GM23248 (cell line): ENCODE measurements at places on chromosomes 6 and 20.

- DNase-seq = peak; percentile 30
These were observed 518.3 kb upstream of the ZNF337 start for GRCh38 chr20:26214991-26215390.

DNA sequence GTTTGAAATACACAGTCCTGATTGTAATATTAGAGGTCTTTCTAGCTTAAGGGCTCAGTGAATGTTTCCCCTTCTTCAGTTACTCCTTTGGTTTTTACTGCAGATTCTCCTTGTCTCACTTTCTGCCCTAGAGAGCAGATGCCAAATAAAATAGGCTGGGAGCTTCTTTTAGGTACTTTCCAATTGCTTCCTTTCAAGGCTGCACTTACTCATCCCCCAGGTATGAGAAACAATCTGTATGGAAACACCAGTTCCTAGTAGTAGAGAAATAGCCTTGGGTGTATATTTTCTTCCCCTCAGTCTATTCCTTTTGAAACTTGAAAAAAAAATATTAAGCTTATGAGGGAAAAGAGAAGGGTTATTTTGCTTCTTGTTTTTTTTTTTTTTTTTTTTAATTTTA is 139.7 kb downstream of the PAK5 start:
- DNase-seq = no peak

- no peak for DNase-seq
These were observed 133.7 kb downstream of the LY86 start for GRCh38 chr6:6722195-6722594.

DNA sequence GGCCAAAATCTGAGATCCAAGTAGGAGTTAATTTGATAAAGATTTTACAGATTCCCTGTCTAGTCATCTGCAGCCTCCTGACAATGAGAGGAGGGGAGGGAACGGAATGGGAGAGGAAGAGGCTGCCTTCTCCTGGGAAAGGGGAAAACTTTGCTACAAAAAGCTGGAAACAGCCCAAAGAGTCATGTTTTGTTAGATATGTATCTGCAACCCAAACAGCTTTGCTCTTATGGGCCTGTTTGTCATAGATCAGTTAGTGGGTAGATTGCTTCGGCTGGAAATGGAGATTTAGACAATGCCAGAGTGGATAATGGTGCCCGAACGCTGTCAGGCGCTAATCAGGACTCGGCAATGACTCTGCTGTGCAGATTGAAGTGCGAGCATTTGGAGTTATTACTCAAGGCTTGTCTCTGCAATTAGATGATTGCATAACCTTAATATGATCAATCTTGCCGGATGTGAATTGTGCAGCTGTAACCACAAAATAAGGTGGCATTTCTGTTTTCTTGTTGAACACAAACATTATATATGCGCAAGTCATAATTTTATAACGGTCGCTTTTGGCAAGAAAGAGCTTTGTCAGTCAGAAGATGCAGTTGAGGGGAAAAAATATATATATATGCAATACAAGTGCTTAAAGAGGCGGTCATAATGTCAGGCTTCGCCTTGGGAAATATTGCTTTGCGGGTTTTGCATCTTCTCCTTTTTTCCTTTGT is 92.4 kb upstream of the MAFB start:
- no peak for DNase-seq

GRCh38 chr20:44083220-44083933 is 103.6 kb downstream of the JPH2 start:
- DNase-seq = peak; percentile 63

GRCh38 chr6:160070427-160070826 is 51.2 kb upstream of the SLC22A1 start:
- DNase-seq = no peak
